ENCODE measurements at places on chromosomes 1 and 21.

GRCh38 chr1:229334716-229335115, 8.1 kb downstream of the CCSAP start:
- no peak for DNase-seq

DNA sequence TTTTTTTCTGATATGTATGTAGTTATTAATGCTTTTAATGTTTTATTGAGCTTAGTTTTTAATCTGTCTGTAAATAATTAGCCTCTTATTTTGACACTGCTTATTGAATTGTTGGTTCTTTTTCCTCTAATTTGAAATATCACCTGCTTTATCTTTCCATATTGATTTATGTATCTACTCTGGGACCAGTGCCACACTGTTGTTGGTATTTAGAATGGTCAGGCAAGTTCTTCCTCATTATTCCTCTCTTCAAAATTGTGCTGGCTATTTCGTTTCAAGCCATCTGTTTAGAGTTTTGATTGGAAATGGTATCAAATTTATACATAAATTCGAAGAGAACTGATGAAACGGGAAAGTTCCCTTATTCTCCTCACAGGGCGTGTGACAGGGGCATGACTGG, 96.8 kb upstream of the APP start:
- DNase-seq: no peak

DNA sequence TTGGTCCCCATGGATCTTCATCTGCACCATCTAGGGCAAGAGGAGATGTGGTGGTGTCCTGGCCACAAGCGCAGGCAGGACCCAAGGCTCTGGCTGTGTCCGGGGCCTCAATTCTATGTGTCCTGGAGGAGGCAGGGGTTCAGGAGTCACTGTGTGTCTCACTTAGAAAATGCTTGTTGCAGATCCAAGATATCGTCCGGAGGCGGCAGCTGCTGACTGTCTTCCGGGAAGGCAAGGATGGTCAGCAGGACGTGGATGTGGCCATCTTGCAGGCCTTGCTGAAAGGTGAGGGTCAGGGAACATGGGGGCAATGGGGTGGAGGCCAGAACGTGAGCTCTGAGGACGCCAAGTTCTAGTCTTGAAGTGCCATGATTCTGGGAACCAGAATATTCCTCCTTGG, 29.1 kb downstream of the TRPM2 start:
- no peak for DNase-seq

GRCh38 chr1:152109231-152109997, 5.8 kb downstream of the TCHH start:
- DNase-seq: no peak

GRCh38 chr1:31718327-31718897, 14.6 kb upstream of the COL16A1 start:
- no peak for DNase-seq
